Natural killer cell (primary cell): ENCODE measurements at places on chromosomes 7 and 10.
A peak's percentile ranks its signal among the peaks of the same experiment; 100 is the strongest.

GRCh38 chr7:158386355-158386618, 201.3 kb downstream of the PTPRN2 start:
- DNase-seq: no peak

DNA sequence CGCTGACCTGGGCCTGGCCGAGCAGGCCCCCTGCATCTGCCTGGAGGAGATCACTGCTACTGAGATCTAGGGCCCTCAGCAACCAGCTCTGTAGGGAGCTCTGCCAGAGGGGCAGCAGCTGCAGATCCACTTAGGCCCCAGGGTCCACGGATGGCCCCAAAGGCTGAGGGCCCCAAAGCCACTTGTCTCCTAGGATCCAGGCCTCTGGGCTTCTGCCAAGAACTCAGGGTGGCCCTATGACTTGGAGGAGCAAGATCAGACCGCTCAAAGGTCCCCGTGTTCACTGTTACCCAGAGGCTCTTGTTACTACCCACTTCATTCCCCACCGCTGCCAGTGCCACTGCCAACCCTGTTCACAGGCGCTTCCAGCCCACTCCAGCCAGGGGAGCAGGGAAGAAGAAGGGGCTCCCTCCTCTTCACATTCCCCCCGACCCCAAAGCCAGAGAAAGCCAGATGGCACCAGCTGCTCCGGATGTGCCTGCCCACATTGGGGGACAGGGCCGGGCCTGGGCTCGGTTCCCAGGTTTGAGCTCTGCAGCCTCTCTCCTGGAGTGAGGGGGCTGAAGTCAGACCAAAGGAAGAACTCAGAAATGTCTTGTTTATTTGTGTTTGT, 7.6 kb downstream of the LZTS2 start:
- DNase-seq: no peak

- no peak for DNase-seq
These were observed 8.6 kb downstream of the RAPGEF5 start for GRCh38 chr7:22348379-22348778.

DNA sequence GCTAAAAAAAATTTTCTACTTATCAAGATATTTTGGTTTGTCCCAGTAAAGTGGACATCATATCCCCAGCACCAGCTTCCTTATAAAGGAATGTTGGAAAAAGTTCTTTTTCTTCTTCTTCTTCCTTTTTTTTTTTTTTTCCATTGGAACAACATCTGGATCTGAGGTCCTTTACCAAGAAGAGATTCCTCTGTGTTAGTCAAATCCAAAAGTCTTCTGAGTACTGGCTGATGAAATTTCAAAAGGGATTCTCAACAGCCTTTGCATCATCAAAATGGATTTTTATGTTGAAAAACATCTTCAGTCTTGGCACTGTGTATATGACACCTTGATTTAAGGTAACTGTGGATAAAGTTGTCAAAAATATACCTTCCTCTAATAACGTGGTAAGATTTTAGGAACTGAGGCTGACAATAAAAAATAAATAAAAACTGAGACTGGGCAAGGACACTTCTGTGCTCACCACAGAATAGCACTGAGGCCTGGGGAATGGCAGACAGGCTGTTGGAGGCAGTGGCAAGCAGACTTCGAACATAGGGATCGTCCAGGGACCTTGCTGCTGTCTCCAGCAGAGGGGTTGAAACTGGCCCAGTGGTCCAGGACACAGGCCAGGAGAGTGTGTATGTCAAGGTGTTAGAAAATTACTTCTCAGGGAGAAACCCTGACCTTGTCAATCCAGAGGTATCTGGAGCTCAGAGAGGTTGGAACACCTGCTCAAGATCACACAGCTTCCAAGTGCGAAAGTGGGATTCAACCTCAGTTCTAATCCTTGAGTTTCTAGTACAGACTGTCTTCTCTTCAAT, 130.4 kb downstream of the PTPN20 start:
- DNase-seq: no peak

DNA sequence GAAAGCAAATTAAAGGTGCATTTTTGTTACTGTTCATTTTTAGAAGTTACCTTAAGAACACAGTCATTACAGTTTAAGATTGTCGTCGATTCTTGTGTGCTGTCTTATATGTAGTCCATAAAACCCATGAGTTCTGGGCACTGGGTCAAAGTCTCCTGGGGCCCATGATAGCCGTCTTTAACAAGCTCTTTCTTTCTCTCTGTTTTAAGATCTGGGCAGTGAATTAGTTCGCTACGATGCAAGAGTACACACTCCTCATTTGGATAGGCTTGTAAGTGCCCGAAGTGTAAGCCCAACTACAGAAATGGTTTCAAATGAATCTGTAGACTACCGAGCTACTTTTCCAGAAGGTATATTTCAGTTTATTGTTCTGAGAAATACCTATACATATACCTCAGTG, 90.7 kb upstream of the CAPZA2 start:
- no peak for DNase-seq

- DNase-seq: no peak
These were observed 1.0 kb downstream of the PRR15 start for GRCh38 chr7:29564496-29565223.

- no peak for DNase-seq
These were observed 93.0 kb upstream of the STRIP2 start for GRCh38 chr7:129341212-129341611.

DNA sequence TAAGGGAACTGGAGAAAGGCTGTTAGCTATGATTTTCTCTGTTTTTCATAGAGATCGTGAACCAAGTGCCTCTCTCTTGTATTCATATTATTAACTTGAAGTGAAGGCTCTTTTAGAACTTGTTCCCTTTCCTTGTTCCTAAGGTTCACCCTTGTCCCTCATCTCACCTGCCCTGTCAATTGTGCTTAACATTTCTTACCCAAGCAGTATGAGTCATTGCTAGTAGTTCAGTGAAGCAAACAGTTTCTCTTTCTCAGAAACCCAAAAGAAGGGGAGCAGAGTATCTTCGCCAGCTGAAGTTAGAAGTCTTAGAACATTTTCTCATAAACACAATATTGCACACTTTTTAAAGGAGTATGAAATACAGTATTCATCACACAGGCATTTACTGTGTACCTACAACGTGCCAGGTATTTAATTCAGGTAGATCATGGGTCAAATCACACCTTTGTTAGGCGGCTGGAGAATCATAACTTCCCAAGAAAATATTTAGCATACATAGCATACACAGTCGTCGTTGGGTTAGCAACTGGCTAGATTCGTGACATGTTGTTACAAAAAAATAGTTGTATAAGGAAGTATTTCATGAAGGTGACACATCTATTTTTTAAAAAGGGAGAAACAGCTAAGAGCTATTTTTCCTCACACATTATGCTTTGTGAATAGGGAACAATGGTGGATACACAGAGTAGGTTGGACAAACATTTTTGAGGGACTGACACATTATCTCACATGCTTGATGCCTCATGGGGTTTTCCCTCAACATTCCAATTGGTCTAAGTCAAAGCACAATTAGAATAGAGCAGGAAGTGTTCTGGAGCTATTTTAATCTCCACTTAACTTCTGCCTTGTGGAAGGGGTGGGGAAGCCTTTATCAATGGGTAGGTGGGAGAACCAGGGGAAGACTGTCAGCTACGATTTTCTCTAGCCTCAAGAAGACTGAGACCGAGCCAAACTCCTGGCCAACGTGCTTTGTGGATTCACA, 13.2 kb downstream of the HDAC9 start:
- DNase-seq: peak; percentile 20

DNA sequence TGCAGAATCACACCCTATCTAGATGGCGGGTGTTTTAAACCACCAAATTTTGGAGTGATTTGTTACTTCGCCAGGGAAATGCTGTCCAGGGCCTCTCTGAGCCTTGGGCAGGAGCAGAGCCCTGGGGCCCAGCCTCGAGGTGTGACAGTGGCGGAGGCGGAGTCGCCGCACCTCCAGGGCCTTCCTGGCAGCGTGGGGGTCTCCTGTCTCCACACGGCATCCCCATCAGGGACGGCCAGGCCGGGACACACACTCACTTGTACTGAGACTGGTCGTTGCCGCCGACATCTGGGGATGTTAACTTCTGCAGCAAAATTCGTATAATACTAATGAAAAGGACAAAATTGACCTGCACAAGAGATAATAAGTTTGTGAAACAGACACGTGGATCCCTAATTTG, 110.7 kb downstream of the VIPR2 start:
- no peak for DNase-seq

DNA sequence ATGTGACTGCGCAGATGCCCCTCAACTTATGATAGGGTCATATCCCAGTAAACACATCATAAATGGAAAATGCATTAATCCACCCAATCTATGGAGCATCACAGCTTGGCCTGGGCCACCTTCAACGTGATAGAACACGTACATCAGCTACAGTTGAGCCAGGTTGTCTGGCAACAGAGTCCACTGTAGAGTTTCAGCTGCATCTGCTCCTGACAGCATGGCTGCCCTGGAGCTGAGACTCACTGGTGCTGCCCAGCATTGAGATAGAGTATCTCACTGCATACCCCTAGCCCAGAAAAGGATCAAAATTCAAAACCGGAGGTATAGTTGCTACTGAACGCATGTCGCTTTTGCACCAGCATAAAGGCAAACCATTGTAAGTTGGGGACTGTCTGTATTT, 437.7 kb upstream of the MKI67 start:
- DNase-seq: no peak

DNA sequence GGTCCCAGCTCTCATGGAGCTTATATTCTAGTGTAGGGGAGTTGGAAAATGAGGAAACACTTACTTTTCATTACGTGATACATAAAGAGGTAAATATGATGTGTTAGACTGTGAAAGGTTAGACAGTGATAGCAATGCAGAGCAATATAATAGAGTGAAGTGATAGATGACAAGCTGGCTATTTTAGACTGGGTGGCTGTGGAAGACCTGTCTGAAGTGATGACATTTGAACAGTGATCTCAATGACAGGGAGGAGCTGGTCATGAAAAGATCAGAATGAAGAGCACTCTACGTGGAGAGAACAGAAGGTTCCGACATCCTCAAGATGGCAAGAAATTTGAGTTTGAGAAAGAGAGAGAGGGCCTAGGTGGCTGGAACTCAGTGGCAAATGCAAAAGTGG, 118.9 kb upstream of the MKLN1 start:
- DNase-seq: no peak

DNA sequence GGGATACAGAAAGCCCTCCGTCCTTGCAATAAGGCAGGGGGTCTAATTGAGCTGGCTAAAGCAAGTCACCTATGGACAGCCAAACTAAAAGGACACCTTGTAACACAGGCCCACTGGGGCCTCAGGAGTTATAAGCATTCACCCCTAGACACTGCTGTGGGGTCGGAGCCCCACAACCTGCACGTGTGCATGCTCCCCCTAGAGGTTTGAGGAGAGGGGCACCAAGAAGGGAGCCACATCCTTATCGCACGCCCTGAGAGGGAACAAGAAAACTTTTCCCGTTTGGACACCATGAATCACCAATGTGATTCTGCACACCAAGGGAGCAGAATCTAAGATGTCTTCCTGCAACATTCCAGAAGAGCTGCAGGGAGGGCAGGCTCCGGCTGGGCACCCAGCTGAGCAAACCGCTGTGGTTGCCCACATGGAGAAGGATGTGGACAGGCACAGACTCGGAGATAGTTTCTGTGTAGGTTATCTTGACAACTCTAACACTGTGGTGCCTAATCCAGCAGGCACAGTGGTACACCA, 17.7 kb upstream of the TARP start:
- DNase-seq: no peak

GRCh38 chr10:5071411-5072198, 22.6 kb upstream of the AKR1C3 start:
- no peak for DNase-seq

GRCh38 chr10:14838582-14839304, 637 bp downstream of the HSPA14 start:
- DNase-seq: peak; percentile 32

GRCh38 chr10:49381111-49381900, 14.6 kb downstream of the DRGX start:
- no peak for DNase-seq

- DNase-seq: no peak
These were observed 108.6 kb upstream of the ARID5B start for GRCh38 chr10:61792921-61793320.

DNA sequence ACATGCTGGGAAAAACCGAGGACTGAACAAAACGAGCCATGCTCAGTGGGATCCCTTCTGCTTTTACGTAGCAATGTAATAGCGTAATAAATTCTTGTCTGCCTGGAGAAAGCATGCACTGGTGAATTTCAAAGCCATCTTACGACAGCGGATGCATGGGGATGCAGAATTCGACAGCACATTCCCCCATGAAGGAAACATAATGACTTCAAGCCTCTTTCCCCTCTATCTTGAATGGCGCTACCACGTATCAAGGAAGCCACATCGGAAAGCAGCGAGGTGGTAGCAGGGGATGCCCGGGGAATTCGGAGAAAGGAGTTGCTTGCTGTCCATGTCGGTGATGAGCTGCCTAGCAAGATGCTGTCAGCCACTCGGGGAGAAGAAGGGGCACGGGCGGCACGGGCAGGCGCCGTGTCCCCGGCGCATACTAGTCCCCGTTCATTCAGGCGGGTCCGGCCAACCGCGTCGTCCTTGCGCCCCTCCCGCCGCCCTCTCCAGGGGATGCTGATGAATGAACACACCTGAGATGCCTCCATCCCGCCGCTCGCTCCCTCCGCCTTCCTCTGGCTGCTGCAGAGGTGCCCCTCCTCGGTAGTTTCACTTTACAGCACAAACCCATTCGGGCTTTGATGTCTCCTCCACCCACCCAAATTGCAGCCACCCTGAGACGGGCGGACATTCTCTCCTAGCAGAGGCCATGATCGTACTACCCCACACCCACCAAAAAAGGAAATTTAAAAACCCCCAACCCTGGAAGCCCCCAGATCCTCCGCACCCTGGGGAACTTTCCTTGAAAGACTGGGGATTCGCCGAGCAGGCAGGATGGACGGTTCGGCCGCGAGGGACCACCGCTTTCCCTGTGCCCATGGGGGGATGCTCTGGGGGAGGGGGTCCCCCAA, 644 bp downstream of the SORBS1 start:
- DNase-seq: peak; percentile 37

DNA sequence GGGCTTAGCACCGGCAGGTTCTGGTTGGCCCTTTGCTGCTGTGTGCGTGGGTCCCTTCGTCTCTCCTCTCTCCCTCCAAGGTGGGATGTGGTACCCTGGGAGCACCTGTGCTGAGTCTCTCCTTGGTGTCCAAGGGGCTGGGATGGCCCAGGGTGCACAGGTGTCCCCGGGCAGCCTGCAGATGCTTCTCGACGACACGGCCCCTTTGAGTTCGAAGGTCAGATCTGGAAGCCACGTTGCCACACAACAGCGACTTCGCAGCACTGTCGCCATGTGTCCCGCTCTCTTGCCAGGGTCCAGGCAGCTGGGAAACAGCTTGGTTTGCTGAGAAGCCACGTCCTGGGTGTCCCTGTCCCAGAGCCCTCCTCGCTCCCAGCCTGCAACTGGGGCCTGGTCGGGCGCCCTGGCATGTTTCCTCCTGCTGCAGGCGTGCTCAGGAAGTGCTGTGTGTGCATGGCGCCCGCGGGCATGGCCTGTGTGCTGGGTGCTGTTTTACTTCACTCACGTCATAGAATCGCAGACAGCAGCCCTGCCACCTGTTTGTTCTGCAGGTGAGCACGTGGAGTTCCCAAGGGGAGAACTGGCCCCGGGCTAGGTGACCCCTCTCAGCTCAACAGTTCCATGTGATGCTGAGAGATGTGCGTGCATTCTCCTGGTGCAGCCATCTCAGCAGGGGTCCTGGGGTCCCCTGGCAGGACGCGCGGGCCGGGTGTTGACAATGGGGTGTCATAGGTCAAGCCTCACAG, 70.9 kb downstream of the DNAJB6 start:
- no peak for DNase-seq
